ENCODE measurements at places on chromosomes 2 and 18.

DNA sequence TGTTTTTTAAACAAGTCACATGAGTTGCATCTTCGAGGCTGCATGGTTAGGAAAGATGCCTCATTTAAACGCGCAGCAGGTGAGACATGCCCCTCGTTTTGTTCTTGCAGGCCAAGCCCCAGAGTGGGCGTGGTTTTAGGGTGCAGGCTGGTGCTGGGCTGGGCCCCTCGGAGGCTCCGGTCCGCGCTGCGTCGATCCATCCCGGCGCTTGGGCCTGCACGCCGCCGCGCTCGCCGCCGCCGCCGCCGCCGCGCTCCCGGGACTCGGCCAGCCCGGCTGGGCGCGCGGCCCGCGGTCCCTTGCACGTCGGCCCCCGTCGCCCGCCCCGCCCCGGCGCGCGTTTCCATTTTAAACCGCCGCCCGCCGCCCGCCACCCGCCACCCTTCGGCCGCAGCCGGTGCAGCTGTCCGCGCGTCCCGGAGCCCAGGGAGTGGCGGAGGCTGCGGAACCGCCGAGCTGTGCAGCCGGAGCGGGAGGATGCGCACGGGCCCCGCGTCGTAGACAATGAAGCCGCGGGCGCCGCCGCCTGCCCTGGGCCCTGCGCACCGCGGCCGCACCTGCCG, 175.5 kb downstream of the AGAP1 start:
- DNase-seq, result peak; percentile 47

- no peak for DNase-seq
These were observed 41.5 kb downstream of the TGFA start for GRCh38 chr2:70511971-70512729.

- DNase-seq, result no peak
These were observed 50.4 kb upstream of the CNGA3 start for GRCh38 chr2:98295721-98296414.

DNA sequence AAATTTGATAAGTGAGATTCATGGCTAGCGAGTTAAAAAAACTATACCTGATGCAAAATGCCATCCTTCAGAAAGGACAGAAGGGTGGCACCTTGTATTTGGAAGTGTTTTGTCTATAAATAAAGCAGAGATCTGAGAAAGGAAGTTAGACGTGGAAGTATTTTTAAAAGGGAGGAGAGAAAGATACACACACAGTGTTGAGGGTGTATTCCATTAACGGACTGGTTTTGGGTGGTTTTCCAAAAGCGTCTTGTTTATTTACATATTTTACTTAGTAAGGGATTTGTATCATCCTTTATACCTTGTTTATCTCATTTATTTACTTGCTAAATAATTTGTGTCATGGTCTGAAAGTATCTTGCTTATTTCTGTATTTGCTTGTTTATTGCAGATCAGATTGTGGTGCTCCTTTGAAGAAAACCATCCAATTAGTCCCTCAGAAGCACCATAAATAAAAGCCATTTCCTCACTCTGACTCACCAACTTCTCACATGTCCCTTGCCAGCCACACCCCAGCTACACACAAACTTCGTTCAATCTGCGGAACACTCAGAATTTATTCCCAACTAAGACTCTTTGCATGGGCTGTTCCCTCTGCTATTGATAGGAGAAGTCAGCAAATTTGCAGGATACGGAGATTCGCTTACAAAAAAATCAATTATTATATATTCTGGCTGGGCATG, 90.8 kb downstream of the FAM124B start:
- no peak for DNase-seq

DNA sequence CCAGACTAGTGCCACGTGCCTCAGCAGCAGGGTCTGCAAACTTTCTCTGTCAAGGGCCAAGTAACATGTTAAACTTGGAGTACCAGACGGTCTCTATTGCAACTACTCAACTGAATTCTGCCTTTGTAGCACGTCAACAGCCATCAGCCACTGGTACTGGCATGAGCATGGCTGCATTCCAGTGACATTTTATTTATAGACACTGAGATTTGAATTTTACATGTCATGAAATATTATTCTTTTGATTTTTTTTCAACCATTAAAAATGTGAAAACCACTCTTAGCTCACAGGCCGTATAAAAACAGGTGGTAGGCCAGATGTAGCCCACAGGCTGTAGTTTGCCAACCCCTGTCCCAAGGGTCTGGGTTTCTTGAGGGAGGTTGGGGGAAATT, 199.7 kb downstream of the TPGS2 start:
- no peak for DNase-seq
